ENCODE measurements at places on chromosomes 2 and 18. TPM values are rescaled to one million over a fixed set of nuclear protein-coding genes. Genes with fewer than 3 reads are reported as not detected.

DNA sequence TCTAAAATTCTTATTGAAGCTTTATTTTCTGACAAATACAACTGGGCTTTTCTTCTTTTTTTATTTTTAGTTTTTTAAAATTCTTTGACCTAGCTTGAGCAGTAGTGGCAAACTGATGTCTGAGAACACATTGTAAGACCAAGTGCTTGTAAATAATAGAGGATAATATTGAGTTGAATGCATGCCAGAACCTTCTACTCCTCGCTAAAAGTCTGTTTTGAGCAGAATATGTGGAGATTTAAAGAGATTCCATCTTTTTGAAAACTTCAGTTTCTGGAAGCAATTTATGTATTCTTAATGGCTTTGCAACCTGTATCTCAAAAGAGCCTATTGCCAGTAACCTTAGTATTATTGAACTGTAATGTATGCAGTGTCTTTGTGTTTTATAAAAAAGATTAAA lies 148.3 kb downstream of the KCNJ3 start:
- no peak overlapping the region for H3K4me3 ChIP-seq
- H3K27me3 ChIP-seq, result peaks cover 6% of the 10 kb centered on the region
- no peak overlapping the region for H3K27ac ChIP-seq
- H3K36me3 ChIP-seq, result no peaks in the 10 kb centered on the region
- no peaks in the 10 kb centered on the region for H3K4me1 ChIP-seq
- DNase-seq, result no peak

The IL18RAP gene
- not detected for total RNA-seq

The PLEK gene
- not detected for total RNA-seq

The MARCO gene
- total RNA-seq, result not detected

GRCh38 chr2:45862843-45863242 lies 211.4 kb downstream of the PRKCE start:
- H3K36me3 ChIP-seq, result no peaks in the 10 kb centered on the region
- H3K4me3 ChIP-seq, result no peak overlapping the region
- H3K4me1 ChIP-seq, result peaks cover 14% of the 10 kb centered on the region
- no peak overlapping the region for H3K27ac ChIP-seq
- no peak for DNase-seq

DNA sequence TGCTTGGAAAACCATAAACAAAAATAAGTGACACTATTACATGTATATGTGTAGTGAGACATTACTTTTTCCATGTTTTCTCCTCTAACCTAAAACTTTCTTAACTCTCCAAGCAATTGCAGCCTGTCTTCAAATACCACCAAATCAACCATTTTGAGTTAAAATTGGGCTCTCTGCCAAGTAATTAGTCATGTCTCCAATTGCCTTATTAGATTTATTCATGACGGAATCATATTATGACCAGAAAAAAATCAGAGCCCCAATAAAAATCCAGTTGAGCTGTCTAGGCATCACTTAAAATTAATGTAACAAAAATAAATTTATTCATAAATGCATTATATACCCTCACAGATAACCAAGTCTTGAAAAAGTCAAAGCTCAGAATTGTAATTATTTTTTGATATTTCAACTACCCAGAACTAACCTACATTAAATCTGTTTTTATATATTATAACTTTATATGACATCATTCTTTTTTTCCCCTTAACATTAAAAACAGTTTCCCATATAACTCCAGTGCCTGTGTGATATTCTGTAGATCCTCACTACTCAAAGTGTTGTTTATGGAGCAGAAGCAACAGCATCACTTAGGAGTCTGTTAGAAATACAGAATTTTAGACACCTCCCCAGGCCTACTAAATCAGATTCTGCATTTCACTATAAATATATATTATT lies 157.0 kb downstream of the ERBB4 start:
- no peaks in the 10 kb centered on the region for H3K36me3 ChIP-seq
- no peak overlapping the region for H3K27ac ChIP-seq
- no peak overlapping the region for H3K4me3 ChIP-seq
- no peaks in the 10 kb centered on the region for H3K27me3 ChIP-seq
- peaks cover 17% of the 10 kb centered on the region for H3K4me1 ChIP-seq

GRCh38 chr2:103264058-103264768 lies 502.4 kb downstream of the TMEM182 start:
- H3K36me3 ChIP-seq, result no peaks in the 10 kb centered on the region
- H3K4me3 ChIP-seq, result no peak overlapping the region
- H3K27me3 ChIP-seq, result peaks cover 7% of the 10 kb centered on the region
- no peak overlapping the region for H3K27ac ChIP-seq
- DNase-seq, result no peak

The ALPP gene
- total RNA-seq, result not detected

Data from chondrocyte (in vitro differentiated cells).